ENCODE measurements at places on chromosomes 4 and X. TPM values are rescaled to one million over a fixed set of nuclear protein-coding genes. Genes with fewer than 3 reads are reported as not detected.
A peak's percentile ranks its signal among the peaks of the same experiment; 100 is the strongest.

DNA sequence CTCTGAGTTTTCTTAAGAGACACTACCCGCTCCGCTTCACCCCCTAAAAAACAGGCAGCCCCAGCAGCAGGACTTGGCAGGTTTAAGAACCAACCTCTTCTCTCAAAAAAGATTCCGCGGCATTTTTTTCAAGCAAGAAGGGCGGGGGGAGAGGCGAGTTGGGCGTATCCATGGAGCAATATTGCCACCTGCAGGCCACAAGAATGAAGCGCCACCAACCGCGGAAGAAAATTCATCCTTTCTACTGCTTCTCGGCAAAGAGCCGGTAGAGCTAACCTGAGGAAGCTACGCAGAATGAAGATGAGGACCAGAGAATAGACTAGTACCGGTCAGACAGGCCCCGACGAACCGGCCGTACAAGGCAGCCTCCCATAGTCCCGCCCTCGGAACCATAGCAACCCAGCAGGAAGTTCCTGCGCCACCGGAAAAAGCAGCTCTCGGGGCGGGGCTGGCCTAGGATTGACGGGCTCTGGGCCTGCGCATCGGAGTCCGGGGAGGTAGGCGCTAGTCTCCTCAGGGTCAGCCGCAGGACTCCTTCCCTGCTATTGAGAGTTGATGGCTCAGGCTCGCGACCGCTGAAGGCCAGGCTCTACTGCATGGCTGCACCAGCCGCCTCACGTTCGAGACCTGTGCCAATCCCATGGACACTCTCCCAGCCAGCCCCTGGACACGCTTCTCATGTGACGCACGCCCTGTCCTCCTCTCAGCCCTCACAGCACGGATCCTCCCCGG, 76.9 kb downstream of the MAGED4 start:
- H3K36me3 ChIP-seq, result no peaks in the 10 kb centered on the region
- peak; percentile 98 for DNase-seq
- peak overlapping the region; percentile 34 for H3K4me3 ChIP-seq

- H3K4me1 ChIP-seq, result peaks cover 1% of the 10 kb centered on the region
- no peaks in the 10 kb centered on the region for H3K27me3 ChIP-seq
- no peak for DNase-seq
Measured at GRCh38 chr4:89329280-89329679, 21.7 kb upstream of the GPRIN3 start.

DNA sequence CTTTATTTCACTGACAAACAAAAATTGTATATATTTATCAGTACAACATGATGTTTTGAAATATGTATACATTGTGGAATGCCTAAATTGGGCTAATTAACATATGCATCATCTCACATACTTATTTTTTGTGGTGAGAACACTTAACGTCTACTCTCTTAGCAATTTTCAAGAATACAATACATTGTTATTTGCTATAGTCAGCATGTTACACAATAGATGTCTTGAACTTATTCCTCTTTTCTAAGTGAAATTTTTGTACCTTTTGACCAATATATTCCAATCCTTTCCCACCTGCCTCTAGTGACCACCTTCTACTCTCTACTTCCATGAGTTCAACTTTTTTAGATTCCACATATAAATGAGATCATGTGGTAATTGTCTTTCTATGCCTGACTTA, 35.1 kb downstream of the C4orf46 start:
- no peaks in the 10 kb centered on the region for H3K4me1 ChIP-seq
- DNase-seq, result no peak
- H3K27ac ChIP-seq, result no peak overlapping the region
- no peaks in the 10 kb centered on the region for H3K27me3 ChIP-seq
- H3K4me3 ChIP-seq, result no peak overlapping the region
- H3K36me3 ChIP-seq, result no peaks in the 10 kb centered on the region

GRCh38 chrX:41684138-41684537, 4.6 kb upstream of the GPR34 start:
- H3K4me3 ChIP-seq, result no peak overlapping the region
- DNase-seq, result peak; percentile 74
- H3K4me1 ChIP-seq, result peaks cover 8% of the 10 kb centered on the region
- no peak overlapping the region for H3K27ac ChIP-seq

DNA sequence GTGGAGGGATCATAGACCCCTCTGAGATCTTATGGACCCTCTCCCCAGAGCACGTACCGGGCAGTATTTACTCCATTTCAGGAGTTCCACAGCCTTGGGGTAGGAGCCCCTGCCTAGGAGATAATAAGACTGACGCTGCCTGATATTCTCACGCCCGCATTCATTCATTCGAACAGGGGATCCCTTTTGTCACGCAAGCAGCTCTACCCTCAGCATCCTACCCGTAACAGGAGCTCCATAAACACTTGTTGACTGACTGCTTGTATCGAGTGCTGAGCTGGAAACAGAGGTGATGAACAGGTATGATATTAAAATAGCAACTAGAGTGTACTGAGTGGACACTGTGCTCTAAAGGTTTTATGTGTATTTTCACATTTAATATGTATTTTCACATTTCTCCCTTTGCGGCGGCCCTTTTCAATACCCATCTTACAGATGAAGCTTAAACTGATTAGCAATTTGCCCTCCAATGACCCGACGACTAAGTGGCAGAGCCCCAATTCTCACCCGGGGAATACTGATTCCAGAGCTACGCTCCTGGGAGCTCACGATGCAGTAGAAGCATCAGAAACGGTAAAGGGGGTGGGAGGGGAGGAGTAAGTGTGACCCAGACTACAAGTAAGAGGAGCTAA, 888 bp downstream of the RAB28 start:
- no peak for DNase-seq
- H3K27me3 ChIP-seq, result no peaks in the 10 kb centered on the region
- H3K4me3 ChIP-seq, result peak overlapping the region; percentile 96
- H3K4me1 ChIP-seq, result peaks cover 16% of the 10 kb centered on the region
- no peaks in the 10 kb centered on the region for H3K36me3 ChIP-seq

Gene GPRIN3
- 5.3 TPM for total RNA-seq

Gene MAGEA2B
- total RNA-seq, result not detected

Gene DMP1
- total RNA-seq, result not detected
